ENCODE measurements at places on chromosomes 5 and 9.

GRCh38 chr9:70119786-70120185, 76.1 kb downstream of the MAMDC2 start:
- DNase-seq: no peak

DNA sequence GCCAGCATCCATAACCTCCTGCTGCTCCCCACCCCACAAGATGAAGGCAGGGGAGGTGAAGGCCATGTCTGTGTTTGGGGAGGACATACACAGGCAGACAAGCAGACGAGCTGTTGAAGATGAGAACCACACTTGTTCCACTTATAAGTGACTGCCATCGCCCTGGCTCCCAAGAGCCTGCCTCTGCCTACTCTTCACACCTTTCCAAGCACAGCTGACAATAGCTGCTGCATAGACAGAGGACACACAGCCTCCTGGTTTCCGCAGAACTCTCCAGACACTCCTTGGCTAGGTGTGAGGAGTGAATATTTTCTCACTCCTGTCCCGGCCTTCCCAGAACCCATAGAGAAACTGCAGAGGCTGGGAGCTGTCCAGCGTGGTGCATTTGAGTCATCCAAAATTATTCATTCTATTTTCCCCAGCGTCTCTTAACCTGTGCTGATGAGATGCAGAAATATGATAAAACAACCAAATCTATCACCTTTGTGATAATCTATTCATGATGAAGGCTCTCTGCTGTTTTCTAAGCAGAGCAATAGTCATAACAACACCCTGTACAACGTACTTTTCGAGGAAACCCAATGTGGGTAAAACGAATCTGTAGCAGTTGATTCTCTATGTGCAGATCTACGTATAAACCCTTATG, 24.7 kb downstream of the KLF9 start:
- no peak for DNase-seq

DNA sequence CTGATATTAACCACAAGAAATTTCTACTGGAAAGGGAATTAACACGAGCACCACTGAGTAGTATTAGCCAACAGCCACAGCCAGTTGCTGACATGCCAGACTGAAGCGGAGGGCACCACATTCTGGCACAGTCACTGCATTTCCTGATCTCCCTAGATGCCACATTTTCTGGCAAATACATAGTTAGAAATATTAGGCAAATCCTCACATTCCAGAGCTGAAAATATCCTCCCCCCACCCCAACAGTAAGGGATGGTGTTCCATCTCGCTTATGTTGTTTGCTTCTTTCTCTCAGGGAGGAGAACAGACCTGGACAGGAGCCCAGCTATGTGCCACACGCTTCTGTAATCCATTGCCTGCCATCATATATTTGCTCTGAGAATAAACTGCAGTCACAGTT, 32.8 kb upstream of the MCTP1 start:
- DNase-seq: no peak

- no peak for DNase-seq
These were observed 265.9 kb upstream of the SLC24A2 start for GRCh38 chr9:20054734-20055133.

GRCh38 chr9:87834357-87834756, 48.3 kb upstream of the SPATA31E1 start:
- no peak for DNase-seq

GRCh38 chr9:116937361-116937760, 250.3 kb downstream of the TRIM32 start:
- no peak for DNase-seq

- DNase-seq: peak; percentile 66
These were observed 2.4 kb downstream of the ATG12 start for GRCh38 chr5:115838885-115839518.

DNA sequence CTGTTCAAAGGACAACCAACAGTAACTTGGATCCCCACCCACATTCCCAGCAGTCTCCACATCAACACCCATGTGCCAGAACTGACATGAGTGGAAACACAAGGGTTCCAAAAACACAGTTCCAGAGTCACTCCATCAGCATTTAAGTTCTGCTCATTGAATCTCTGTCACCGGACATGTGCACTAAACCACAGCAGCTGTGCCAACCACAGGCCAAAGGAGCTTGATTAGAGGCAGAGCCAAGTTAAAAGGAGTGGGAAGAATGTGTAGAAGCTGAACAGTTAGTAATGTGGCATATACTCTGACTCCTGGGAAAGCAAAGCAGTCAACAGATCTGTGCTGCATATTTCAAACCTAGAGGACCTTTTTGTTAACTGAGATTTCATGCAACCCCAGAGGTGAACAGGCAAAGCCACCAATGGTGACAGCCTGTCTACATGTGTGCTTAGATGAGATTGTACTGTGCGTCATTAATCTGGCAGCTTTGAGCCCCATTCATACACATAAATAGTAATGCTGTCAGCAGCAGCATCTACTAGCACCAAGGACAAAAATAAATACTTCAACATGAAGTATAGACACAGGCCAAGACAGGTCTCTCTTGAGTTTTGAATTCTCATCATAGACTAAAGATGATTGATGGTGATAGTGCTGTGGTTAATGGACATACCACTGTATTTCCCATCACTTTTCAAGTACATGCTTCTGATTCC, 16.4 kb upstream of the FST start:
- DNase-seq: no peak

DNA sequence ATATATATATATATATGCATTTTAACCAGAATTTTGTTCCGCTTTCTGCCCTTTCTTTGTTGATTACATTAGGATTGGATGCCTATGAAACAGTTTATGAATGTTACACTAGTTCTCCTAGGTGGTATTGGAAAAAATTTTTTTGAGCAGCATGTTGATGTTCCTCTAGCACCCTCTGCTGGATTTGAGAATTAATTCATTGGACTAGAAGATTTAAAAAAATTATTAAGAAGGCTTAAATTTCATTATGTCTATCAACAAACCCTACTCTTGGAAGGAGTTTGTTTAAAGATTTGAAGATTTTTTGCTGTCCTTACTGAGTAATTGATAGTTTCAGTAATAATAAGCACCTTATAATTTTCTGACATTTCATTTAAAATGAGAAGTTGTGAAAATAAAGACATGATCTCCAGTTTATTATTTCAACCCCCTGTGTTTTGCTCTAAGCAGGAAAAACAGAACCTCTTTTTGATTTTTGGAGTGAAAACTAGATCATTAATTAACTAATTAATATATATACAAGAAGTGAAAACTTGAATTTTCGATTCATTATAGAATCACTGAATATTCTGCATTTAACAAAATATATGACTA, 89.6 kb downstream of the CCDC171 start:
- peak; percentile 24 for DNase-seq

- no peak for DNase-seq
These were observed 1.8 kb downstream of the GRM6 start for GRCh38 chr5:178993236-178993765.

DNA sequence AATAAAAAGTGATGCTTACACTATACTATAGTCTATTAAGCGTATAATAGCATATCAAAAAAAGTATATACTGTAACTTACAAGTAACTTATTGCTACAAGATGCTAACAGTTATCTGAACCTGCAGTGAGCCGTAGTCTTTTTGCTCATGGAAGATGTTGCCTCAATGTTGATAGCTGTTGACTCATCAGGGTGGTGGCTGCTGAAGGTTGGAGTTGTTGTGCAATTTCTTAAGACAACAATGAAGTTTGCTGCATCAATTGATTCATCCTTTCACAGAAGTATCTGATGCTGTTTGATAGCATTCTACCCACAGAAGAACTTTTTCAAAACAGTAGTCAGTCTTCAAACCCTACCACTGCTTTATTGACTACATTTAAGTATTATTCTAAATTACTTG, 7.8 kb upstream of the C9orf40 start:
- DNase-seq: no peak

- peak; percentile 6 for DNase-seq
These were observed 67.1 kb downstream of the KLF4 start for GRCh38 chr9:107422189-107423185.

DNA sequence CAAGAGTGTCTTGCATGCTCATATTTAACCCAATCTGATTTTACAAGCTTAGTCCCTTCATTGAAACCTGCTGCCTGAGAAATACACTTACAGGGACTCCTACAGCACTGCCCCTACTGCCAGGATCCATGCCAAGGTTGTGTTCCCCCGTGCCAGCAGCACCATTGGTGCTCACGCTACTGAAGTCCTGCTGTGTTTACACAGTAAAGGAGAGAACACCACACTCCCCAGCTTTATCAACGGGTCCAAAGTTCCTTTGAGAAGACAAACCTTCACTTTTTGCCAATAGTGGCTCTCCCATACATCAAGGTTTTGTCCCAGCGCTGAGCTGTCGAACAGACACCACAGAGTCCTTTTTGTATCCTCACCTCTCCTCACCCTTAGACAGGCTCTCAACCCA, 155.1 kb upstream of the WWC1 start:
- no peak for DNase-seq

- no peak for DNase-seq
These were observed 29.2 kb downstream of the RUSC2 start for GRCh38 chr9:35518981-35519679.

DNA sequence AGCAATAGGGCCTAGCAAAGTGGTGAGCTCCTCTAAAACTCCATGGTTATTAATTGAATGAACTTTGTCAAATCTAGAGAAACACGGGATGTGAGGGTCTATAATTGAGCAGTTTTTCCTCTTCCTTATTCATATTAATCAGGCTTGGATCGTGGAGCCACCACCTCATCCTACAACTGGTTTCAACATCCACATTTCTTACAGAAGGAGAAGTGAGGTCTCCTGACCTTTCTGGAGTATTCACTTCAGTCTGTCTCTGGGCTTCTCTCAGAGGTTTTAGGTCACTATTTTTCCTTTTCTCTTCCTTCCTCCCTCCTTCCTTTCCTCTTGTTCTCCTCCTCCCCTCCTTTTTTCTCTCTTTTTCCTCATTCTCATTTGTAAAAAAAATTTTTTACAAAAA, 177.3 kb upstream of the ACTBL2 start:
- no peak for DNase-seq

GRCh38 chr5:91189480-91190313, 193.4 kb downstream of the ARRDC3 start:
- DNase-seq: no peak

DNA sequence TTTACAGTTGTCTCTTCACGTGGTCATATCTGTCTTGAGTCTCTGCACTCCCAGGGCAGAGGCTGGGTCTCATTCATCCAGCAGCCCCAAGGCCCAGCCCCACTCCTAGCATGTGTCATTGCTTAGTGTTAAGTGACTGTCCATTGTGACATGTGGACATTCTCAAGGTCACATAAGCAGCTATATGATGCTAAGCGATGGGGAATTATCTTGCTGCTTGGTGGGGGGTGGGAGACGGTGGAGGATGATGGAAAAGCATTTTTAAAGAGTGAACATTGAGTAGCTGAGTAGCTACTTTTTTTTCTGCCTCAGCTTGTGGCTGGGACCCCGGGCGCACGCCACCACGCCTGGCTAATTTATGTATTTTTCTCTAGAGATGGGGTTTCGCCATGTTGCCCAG, at the start of gene C9orf153:
C9orf153 (minus strand) TSS at position 101 of the 400 bp plus-strand sequence. CDS start 30,054 bp downstream, outside the sequence.
- no peak for DNase-seq

- DNase-seq: no peak
These were observed 46.5 kb downstream of the POLK start for GRCh38 chr5:75558221-75558620.

DNA sequence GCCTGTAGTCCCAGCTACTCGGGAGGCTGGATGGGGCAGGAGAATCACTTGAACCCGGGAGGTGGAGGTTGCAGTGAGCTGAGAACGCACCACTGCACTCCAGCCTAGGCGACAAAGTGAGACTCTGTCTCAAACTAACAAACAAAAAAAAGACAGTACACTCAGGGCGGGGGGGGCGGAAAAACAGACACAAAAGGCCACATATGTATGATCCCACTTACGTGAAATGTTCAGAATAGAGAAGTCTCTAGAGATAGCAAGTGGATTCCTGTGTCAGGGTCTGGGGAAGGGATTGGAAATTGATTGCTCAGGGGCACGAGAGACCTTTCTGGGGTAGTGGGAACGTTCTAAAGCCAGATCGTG, 9.0 kb upstream of the LCN1 start:
- no peak for DNase-seq

- DNase-seq: no peak
These were observed 102.2 kb upstream of the PPP1R26 start for GRCh38 chr9:135377431-135377830.

GRCh38 chr9:132616725-132617124, 34.3 kb downstream of the BARHL1 start:
- DNase-seq: no peak

DNA sequence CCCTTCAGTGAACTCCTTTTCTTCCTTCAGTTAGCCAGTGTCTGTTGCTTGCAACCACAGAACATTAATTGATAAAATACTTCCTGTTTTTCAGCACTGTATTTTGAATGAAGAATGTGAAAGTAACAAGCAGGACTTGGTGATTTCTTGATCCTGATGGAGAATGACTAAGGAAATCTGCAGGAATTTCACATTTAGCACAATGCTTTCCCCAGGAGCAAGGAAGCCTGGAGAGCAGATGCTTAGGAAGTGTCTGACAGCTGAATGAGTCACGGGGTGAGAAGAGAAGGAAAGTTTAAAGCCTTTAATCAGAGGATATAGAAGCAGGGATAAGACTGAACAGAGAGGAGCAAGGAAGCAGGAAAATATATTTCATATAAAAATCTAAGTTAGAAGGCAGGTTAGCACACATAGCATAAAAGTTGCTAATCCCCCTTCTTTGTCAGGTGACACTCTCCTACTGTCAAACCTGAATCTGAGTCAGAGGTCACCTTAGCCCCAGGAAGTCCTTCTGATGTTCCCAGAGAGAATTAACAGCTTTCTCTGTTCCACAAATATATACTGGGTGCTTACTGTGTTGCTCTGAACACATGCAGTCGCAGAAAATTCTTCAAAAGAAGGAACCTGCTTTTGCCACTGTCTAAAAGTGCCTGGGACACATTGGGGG, 59.7 kb downstream of the GNA14 start:
- DNase-seq: no peak

- DNase-seq: no peak
These were observed 771 bp upstream of the ENTPD8 start for GRCh38 chr9:137441935-137442321.

DNA sequence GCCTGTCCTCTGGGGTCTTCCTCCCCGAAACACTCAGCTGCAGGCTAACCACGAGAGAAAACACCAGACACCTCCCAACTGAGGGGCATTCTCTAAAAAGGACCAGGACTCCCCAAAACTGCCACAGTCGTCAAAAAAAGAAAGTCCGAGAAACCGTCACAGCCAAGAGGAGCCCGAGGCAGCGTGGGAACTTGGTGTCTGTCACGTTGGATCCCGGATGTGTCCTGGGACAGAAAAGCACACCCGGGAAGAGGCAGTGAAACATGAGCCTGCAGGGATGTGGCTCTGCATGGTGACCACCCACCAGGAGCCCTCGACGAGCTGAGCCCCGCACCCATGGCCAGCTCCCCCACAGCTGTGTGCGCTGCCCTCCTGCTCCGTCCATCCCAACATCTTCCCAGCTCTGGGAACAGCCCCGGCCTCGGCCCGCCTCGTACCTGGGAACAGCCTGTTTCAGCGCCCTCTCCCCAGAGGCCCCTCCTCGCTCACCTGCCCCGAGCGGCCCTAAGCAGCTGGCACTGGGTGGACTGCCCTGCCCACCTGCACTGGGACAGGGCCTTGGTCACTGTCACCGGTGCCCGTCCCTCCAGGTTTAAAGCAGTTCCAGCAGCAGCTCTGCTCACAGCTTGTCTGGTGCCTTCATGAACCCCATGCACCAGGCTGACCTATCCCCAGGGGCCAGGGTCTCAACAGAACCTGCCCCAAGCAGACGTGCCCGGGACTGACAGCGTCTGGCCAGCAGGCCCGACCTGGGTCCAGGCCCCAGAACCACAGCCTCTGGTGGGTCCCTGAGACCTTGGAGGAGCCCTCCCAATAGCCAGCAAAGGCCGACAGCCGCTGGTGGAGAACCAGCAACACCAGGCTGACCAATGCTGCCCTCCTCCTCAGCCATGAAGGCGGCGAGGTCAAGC, 10.9 kb downstream of the SLC12A7 start:
- DNase-seq: no peak

Measured in germinal center (tissue), 1 donor.